Panc1 (cell line): ENCODE measurements at places on chromosomes 5 and 9. TPM values are rescaled to one million over a fixed set of nuclear protein-coding genes. Genes with fewer than 3 reads are reported as not detected.
A peak's percentile ranks its signal among the peaks of the same experiment; 100 is the strongest.

DNA sequence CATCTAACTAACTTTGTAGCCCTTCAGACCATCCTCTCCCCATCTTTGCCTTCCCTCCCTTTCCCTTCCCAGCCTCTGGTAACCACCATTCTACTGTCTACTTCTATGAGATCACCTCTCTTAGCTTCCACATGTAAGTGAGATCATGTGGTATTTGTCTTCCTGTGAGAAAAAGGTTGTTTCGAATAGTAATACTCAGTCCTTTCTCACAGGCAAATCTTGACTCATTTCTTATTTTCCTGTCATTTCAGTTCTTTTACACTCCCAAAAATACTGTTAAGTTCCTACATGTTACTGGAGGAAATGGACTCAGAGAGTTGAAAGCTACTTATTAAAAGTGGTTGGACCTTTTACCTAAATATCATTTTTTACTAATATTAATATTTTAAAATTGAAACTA, 82.1 kb downstream of the SLF1 start:
- no peak overlapping the region for H3K27ac ChIP-seq
- no peak overlapping the region for H3K4me3 ChIP-seq
- H3K4me1 ChIP-seq: no peaks in the 10 kb centered on the region
- no peaks in the 10 kb centered on the region for H3K27me3 ChIP-seq
- no peak for DNase-seq
- H3K36me3 ChIP-seq: peaks cover 2% of the 10 kb centered on the region; the same call in 1 of the 2 replicates

DNA sequence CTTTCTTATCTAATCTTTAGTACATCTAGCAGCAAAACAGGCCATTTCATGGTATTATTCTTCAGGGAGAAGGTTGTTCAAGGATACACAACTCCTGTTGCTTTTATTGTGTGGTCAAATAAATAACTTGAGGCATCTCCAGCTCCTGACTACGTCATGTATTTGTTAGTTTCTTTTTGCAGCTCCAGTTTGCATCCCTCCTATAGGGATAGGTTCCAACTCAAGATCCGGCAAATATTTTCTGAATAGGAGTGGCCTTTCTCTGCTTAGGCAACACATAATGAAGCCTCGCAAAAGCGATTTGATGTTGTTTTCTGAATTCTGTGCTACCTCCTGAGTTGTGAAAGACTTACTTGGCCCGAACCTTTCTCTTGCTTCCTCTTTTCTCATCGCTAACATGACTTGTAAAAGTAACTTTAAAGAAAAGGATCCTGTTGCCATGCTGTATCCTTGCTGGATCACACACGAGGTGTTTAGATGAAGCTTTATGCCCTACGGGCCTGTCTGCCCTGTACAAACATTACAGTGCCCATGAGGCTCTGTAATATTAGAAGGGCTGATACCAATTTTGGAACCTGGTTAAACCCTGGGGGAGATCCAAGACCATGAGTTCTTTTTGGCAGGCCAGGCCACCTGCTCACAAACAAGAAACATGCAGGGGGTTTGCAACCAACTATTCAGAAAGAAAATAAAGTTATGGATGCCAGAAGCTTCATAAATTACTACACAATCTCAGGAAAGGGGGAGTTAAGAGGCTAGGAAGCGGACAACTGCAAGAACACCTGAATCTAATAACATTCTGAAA, 149.8 kb upstream of the FGF10 start:
- no peaks in the 10 kb centered on the region for H3K4me1 ChIP-seq
- H3K36me3 ChIP-seq: no peaks in the 10 kb centered on the region
- H3K27me3 ChIP-seq: no peaks in the 10 kb centered on the region
- no peak overlapping the region for H3K4me3 ChIP-seq
- no peak overlapping the region for H3K27ac ChIP-seq

DNA sequence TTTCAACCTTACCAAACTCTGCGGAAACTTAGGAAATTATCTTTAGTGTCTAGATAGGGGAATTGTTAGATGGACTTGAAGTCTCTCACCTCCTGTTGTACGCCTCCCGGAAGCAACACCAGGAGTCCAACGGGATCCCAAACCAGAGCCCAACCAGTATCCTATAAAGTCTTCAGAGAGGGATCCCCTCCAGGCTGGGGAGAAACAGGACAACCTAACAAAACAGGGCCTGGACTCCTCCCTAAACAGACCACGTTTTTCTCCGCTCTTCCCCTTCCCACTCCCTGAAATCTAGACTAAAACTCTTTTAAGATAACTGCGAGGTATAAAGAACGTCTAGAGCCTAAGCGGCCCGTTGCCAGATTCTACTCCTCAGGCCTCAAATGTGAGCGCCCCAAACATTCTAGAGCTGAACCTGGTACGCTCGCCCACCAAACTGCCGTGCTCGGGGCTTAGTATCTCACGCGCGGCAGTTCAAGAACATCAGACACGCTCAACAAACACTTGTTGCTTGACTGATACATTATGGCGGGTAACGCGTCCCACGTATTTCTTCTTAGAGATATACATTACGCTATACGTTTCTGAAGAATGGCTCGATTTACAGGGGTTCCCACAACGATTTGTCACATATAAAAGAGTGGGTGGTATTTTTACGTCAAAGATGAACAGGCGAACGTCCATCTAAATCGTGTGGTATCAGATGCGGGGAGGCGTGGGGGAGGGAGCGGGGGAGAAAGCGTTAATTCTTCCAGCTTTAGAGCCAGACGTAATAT, 663 bp upstream of the SMIM27 start:
- H3K27me3 ChIP-seq: no peaks in the 10 kb centered on the region
- H3K36me3 ChIP-seq: no peaks in the 10 kb centered on the region; the same call in 1 of the 2 replicates
- H3K27ac ChIP-seq: peak overlapping the region; percentile 84
- peaks cover 16% of the 10 kb centered on the region for H3K4me1 ChIP-seq
- H3K4me3 ChIP-seq: peak overlapping the region; percentile 78

DNA sequence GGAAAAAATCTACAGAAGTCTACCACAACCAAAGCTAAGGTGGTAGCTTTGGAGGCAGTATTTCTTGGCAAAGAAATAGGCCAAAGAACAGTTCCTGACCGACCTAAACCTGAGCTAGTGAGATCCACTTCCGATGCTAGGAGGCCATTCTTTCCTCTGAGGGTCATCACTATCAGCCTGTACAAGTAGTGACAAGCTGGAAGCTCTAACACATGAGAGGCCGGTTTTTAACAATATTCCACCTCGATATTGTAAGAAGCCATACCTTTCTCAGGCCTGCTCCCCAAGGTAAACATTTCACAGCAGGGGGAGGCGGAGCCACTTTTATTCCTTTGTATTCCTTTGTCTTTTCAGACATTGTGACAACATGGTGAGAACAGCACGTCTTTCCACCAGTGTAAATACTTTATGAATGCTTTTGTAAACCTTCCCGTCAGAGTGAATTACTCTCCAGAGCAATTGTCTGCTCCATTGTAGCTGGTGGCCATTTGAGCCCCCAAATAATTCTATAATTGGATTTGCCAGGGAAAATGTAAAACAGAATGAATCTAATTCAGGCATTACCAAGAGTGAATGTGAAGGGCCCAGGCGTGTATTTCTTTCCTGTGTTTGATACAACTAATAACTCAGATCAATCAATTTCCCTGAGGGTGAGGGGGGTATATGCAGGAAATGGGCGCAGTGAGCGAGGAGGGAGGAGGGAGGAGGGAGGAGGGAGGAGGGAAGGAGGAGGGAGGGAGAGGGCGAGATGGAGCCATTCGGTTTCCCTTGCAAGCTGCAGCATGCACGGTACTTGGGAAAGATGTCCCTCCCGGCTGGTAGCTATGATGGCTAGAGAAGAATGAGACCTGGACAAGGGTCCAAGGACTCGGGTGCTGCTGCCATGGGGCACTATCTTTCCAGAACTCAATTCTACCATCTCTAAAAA, 166.6 kb downstream of the CDK5RAP2 start:
- no peak for DNase-seq
- no peak overlapping the region for H3K4me3 ChIP-seq
- H3K27ac ChIP-seq: no peak overlapping the region
- no peaks in the 10 kb centered on the region for H3K27me3 ChIP-seq
- no peaks in the 10 kb centered on the region; the same call in 1 of the 2 replicates for H3K36me3 ChIP-seq

- H3K36me3 ChIP-seq: no peaks in the 10 kb centered on the region
- H3K4me3 ChIP-seq: no peak overlapping the region
- no peaks in the 10 kb centered on the region for H3K4me1 ChIP-seq
- H3K27ac ChIP-seq: no peak overlapping the region
- DNase-seq: no peak
These were observed 180.8 kb downstream of the RASEF start for GRCh38 chr9:82882138-82882537.

GRCh38 chr9:30522486-30522885, 1862.0 kb upstream of the ACO1 start:
- no peak overlapping the region for H3K27ac ChIP-seq
- H3K36me3 ChIP-seq: no peaks in the 10 kb centered on the region
- no peak for DNase-seq
- no peaks in the 10 kb centered on the region for H3K27me3 ChIP-seq
- no peaks in the 10 kb centered on the region for H3K4me1 ChIP-seq
- H3K4me3 ChIP-seq: no peak overlapping the region

GRCh38 chr5:136062366-136063274, 33.8 kb downstream of the TGFBI start:
- H3K27ac ChIP-seq: no peak overlapping the region
- no peak for DNase-seq
- H3K36me3 ChIP-seq: peaks cover 10% of the 10 kb centered on the region
- H3K4me3 ChIP-seq: no peak overlapping the region
- H3K27me3 ChIP-seq: no peaks in the 10 kb centered on the region

DNA sequence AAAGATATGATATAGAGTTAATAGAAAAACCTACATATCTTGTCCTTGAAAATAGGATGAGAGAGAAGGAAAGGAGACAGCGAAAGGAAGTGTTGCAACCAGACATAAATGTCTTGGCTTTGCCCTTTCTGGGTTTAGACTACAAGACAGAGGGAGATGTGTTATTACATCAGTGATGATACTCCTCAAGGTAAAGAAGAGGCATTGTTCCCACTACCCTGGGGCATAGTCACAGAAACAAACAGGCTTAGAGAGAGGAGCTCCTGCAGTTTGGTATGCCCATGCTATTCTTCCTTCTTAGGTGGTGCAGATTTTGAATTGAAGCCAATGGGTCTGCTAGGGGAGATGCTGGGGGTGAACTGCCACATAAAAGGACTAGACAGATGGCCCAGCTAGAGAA, 166.8 kb upstream of the RFX3 start:
- H3K4me3 ChIP-seq: no peak overlapping the region
- no peak overlapping the region for H3K27ac ChIP-seq
- H3K27me3 ChIP-seq: no peaks in the 10 kb centered on the region
- DNase-seq: no peak

- DNase-seq: no peak
- H3K27ac ChIP-seq: no peak overlapping the region
- no peaks in the 10 kb centered on the region for H3K4me1 ChIP-seq
- H3K4me3 ChIP-seq: no peak overlapping the region
- no peaks in the 10 kb centered on the region; the same call in 1 of the 2 replicates for H3K27me3 ChIP-seq
These were observed 370.6 kb upstream of the IRX4 start for GRCh38 chr5:2253040-2253975.

DNA sequence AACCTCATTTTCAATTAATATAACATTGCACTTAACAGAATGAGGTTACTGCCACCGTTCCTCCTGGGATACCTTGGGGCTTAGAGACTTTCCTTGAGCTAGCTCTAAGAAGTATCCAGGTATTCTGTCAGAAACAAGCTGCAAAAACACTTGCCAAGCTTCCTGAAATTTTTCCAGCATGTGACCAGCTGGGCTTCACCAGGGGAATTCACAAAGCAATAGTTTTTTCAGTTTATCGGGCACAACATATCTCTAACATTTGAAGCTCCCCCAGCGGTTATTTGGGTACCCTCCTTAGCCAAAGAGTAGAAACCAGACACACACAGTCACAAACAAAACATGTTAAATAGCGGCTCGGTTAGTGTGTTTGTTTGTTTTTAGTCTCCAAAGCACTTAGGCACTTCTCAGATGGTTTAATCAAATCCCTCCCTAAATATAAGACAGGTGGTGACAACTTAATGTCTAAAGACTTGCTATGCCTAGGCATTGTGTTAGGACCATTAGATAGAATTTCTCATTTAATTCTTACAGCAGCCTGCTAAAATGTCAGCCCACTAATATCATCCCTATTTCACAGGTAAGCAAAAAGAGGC, 278.2 kb downstream of the GLIS3 start:
- H3K36me3 ChIP-seq: no peaks in the 10 kb centered on the region
- no peak overlapping the region for H3K27ac ChIP-seq
- no peaks in the 10 kb centered on the region; the same call in 1 of the 2 replicates for H3K4me1 ChIP-seq
- no peak for DNase-seq
- H3K27me3 ChIP-seq: no peaks in the 10 kb centered on the region
- H3K4me3 ChIP-seq: no peak overlapping the region

DNA sequence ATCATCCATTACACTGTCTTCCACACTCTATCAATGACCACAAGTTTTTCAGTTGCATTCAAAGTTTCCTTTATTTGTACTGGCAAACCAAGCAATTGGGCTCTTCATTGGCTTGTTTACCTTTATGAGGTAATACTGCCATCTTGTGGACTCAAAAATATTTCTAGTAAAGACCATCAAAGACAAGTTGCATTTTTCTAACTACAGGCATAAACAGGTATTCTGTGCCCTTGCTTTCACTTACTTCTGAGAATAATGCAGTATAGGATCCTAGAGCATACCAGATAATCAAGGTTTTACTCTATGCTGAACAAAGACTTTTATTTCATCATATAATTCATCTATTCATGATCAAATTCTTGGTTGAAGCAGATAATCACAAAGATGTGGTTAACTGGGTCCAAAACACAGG, 173.7 kb upstream of the POU5F2 start:
- no peak overlapping the region for H3K27ac ChIP-seq
- no peak overlapping the region for H3K4me3 ChIP-seq
- DNase-seq: peak; percentile 30
- H3K4me1 ChIP-seq: no peaks in the 10 kb centered on the region
- H3K27me3 ChIP-seq: no peaks in the 10 kb centered on the region

GRCh38 chr5:30104872-30105596, 1088.5 kb upstream of the CDH6 start:
- H3K4me1 ChIP-seq: 0 out of 2 replicates have a peak, but pooled peaks cover 2% of the 10 kb centered on the region
- H3K27me3 ChIP-seq: no peaks in the 10 kb centered on the region
- H3K36me3 ChIP-seq: no peaks in the 10 kb centered on the region
- H3K4me3 ChIP-seq: no peak overlapping the region

- H3K27me3 ChIP-seq: no peaks in the 10 kb centered on the region
- no peak overlapping the region for H3K27ac ChIP-seq
- no peaks in the 10 kb centered on the region for H3K4me1 ChIP-seq
- H3K4me3 ChIP-seq: no peak overlapping the region
These were observed 53.5 kb downstream of the COL5A1 start for GRCh38 chr9:134695144-134695543.

- DNase-seq: no peak
- no peak overlapping the region for H3K4me3 ChIP-seq
- H3K36me3 ChIP-seq: no peaks in the 10 kb centered on the region
These were observed 38.0 kb upstream of the ITGA1 start for GRCh38 chr5:52749666-52750065.

Gene RELL2
- 13.3 TPM for total RNA-seq

Gene LCN2
- total RNA-seq: 1.0 TPM

Gene LTC4S
- 0.69 TPM for total RNA-seq

Gene DUSP1
- 79.9 TPM for total RNA-seq

Gene GDA
- 5.0 TPM for total RNA-seq

Gene NEUROG1
- total RNA-seq: not detected

Gene SUB1
- 204 TPM for total RNA-seq

Gene EEIG1
- 361 TPM for total RNA-seq

Gene SUSD3
- total RNA-seq: 5.0 TPM

Gene EQTN
- not detected for total RNA-seq
